Transverse colon (tissue), 4 donors: ENCODE measurements at places on chromosomes 5 and 9. TPM values are rescaled to one million over a fixed set of nuclear protein-coding genes. Genes with fewer than 3 reads are reported as not detected.

PCDHGA2 gene
- total RNA-seq = 1.7 TPM

GRCh38 chr5:83474991-83475390 lies 3.4 kb downstream of the VCAN start:
- no peaks in the 10 kb centered on the region for H3K36me3 ChIP-seq
- H3K4me3 ChIP-seq = peak overlapping the region; percentile 29
- DNase-seq = no peak
- peaks cover 85% of the 10 kb centered on the region for H3K27me3 ChIP-seq

DNA sequence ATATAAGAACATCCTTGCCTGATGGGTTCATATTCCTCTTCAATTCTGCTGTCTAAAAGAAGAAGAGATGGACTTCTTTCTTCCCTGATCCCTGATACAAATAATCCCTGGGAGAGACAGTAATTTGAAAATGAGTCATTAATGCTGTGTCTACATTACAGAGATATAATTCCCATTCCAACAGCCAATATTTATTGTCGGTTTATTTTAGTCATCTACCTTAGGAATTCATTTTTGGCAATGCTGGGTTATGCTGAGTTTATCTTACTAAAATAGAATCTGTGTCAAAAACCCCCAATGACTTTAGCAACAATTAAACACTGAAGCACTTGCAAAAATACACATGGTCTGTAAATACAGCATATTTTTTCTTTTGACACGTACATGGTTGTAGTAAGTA lies 23.9 kb downstream of the ZNF474 start:
- no peak overlapping the region for H3K4me3 ChIP-seq
- H3K36me3 ChIP-seq = no peaks in the 10 kb centered on the region
- peaks cover 22% of the 10 kb centered on the region for H3K4me1 ChIP-seq
- H3K27ac ChIP-seq = peak overlapping the region; percentile 53

- no peak for DNase-seq
- H3K4me1 ChIP-seq = peaks cover 10% of the 10 kb centered on the region
- no peaks in the 10 kb centered on the region for H3K27me3 ChIP-seq
These were observed 2.1 kb downstream of the ECPAS start for GRCh38 chr9:111481885-111482636.

DNA sequence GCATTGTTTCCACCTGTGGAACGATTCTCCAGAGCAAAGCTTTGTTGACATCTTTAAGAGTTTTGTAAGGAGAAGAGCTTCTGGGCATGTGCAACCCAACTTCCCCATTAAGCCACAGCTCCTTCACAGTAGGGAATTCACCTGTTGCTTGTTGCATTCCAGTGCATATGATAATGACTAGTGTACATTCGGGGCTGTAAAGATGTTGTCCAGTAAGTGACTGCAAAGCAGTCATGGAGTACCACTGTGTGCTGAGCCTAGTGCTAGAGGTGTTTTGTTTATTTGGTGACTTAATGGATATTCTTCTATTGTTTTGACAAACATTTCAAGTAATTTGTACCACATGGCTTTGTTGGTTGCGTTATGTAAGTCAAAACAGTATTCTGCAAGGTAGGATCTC lies 12.8 kb downstream of the UGCG start:
- H3K27me3 ChIP-seq = no peaks in the 10 kb centered on the region
- no peaks in the 10 kb centered on the region for H3K36me3 ChIP-seq
- no peak overlapping the region for H3K4me3 ChIP-seq
- H3K27ac ChIP-seq = no peak overlapping the region
- peaks cover 9% of the 10 kb centered on the region for H3K4me1 ChIP-seq
- no peak for DNase-seq

GRCh38 chr5:157059093-157059539 lies at the start of gene HAVCR1:
HAVCR1 (minus strand) TSS chr5:157059116; CDS start chr5:157057943, 1,173 bp downstream.
- H3K27ac ChIP-seq = peak within 1 kb of the TSS; percentile 75
- H3K36me3 ChIP-seq = no peaks in the 10 kb centered on the region
- DNase-seq = no peak
- no peaks in the 10 kb centered on the region for H3K4me1 ChIP-seq
- no peak within 1 kb of the TSS for H3K4me3 ChIP-seq
